HTR-8/SVneo (cell line): ENCODE measurements at places on chromosomes 3 and 15.

GRCh38 chr3:52859686-52860423, 25.0 kb upstream of the MUSTN1 start:
- no peak for DNase-seq

DNA sequence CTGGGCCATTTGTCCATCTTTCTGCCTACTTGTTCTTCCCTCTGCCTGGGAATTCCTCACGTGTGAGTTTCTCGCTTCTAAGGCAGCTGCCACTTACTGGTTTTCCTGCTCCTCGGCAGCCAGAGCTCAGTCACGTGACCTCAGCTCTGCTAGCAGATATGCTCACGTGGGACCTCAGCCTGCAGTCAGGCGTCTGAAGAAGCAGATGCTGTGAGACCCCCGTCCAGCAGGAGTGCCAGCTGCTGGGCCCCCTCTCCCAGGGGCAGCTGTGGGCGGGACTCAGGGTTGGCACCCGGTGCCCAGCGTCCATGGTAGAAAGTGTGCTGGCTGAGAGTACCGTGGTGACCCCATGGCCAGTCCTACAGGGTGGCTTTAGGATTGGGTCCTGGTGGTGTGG, 161.3 kb upstream of the TLE3 start:
- no peak for DNase-seq

GRCh38 chr3:151852074-151852811, 21.2 kb upstream of the SUCNR1 start:
- DNase-seq: no peak

GRCh38 chr3:178568155-178568731, 32.0 kb downstream of the KCNMB2 start:
- DNase-seq: no peak

DNA sequence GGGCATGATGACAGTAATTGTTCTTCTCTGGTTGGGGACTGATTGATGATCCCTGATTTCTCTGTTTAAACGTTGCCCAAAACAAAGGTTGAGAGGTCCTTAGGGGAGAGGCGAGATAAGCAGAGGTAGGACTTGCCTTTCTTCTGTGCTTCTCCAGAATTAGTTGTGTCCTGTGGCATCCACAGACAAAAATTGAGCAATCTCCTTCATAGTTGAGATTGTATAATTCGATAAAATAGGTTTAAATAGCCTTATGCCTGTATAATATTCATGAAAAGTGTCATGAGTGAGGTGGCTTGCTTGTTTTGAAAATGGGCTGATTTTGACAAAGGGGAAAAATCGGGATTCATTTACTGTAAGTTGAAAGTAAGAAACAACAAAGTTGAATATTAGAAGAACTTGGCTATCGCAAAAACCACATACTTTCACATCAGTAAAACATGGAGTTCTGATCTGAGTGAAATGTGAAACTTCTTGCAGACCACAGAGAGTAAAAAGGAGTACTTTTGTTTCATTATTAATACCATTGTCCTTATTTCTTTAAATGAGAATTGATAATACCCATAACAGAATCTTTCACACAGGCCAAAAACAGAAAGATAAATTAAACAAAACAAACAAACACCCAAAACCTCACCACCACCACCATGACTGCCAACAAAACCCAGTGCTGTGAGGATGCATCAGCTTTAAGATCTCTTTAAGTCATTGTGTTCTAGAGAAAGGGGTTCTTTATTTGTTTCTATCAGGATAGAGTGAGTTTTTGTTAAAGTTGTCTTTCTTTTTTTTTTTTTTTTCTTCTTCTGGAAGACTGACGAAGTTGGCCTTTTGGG, 155.7 kb downstream of the LPP start:
- no peak for DNase-seq

GRCh38 chr15:96303503-96304056, 26.9 kb upstream of the NR2F2 start:
- DNase-seq: no peak

DNA sequence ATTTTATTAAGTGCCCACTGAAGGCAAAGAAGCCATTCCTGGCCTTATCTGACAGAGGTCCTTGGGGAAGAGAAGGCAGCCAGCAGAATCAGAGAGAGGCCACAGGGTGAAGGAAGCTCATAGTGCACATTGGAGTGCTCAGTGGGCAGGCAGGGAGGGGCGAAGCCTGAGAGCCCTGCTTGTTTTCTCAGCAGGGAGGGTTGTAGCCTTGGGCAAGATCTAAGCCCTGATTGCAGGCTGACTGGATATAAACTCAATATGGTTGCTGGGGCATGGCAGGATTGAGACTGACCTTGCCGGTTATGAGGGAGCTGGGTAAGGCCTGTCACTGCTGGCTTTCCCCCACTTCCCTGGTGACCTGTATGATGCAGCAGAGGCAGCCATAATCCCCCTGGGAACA, 7.5 kb upstream of the IGSF11 start:
- no peak for DNase-seq

GRCh38 chr3:27353221-27353620, 16.0 kb downstream of the NEK10 start:
- no peak for DNase-seq

GRCh38 chr3:136979204-136979603, 21.4 kb downstream of the IL20RB start:
- no peak for DNase-seq

DNA sequence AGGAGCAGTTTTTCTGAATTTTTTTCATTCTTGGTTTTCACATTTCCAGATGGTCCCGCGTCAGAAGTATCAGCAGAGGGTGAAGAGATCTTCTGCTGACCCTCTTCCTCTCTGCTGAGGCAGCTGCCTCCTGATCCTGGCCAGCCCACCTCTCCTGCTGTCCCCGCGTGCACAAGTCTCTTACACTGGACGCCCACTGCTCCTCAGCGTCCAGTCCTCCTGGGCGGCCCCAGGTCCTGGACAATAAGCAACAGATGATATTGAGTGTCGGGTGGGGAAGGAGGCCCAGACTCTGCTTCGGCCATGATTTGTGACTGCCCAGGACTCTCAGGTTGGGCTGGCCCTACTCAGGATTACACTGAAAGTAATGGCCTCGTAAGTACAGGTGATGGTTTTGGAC, 50.1 kb downstream of the KLHL25 start:
- no peak for DNase-seq

GRCh38 chr3:134959516-134959915, 164.5 kb downstream of the EPHB1 start:
- no peak for DNase-seq

- DNase-seq: no peak
Measured at GRCh38 chr3:25971736-25972135, 181.8 kb downstream of the OXSM start.

- DNase-seq: no peak
Measured at GRCh38 chr3:182058488-182058887, 346.8 kb downstream of the SOX2 start.

DNA sequence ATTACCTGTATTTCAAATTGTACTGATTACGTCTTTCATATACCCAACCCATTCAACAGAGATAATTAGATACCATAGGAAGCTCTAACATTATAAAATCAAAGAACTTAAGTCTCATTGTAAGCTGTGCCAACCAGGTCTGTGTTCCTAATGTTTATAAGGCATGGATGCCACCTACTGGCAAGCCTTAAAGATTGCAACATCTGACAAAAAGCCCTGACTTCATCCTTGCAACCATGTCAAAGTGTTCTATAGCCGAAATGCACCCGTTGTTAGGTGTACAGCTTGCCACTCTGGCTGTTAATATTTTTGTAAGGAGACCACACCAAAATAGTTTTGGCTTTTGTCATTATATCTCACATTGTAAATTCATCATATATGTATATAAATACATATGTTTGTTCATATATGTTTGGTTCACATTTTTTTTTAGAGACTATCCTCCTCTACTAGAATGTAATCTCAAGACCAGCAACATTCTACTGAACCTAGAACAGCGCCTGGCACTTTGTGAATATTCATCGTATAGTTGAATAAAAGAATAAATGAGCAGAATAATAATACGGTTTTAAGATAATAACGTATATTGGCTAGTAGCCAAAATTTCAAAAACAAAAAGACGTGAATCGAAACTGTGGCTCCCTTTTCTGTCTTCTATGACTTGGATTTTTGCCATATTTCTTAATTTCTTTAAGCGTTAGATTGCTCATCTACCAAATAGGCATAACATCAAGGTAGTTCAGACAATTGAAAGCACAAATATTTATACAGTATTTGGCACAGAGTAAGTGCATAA, 258.1 kb downstream of the TBL1XR1 start:
- peak; percentile 63 for DNase-seq

- no peak for DNase-seq
Measured at GRCh38 chr3:80233576-80233975, 465.8 kb upstream of the ROBO1 start.

- DNase-seq: no peak
Measured at GRCh38 chr3:56764904-56765547, 36.7 kb downstream of the ARHGEF3 start.

- no peak for DNase-seq
Measured at GRCh38 chr3:6928064-6928463, 67.1 kb downstream of the GRM7 start.

- no peak for DNase-seq
Measured at GRCh38 chr3:13574083-13574797, 25.3 kb downstream of the FBLN2 start.

DNA sequence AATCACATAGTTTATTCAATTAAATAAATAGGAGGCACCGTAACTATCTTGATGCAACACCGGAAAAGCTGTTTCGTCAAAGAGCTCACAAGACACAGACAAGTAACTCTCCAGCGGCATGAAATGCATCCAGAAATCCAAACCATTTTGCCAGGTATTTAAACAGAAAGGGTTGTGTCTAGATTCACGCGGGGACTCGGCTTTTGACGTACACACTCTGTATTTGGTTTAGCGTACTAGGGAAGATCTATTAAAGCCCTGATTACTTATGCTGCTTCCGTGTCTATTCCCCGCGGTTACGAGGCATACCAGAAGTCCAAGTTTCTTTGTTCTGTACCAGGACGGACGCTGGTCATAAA, 718 bp downstream of the BNIP2 start:
- DNase-seq: peak; percentile 12

GRCh38 chr15:23075927-23076326, 36.6 kb upstream of the TUBGCP5 start:
- DNase-seq: no peak

DNA sequence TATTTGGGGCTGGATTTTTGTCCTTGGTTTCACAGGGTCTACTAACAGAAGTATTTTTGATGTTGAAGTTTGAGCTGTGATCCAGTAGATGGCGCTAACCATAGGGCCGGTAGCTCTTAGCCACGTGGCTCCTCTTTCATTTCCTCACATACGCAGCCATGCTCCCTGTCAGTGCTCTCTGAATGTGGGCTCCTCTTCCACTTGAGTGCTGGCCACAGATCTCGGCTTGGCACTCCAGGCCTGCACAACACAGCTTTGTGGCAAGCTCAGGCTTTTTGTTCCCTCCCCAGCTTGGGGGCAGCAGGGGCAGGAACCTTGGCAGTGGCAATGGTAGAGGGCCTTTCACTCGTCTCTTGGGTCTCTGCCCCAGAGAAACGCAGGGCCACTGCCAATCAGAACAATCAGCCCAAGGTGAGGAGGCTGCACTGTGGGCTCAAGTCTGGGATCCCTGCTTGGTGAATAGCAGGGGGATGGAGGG, 18.6 kb upstream of the DNAAF4 start:
- DNase-seq: peak; percentile 38

DNA sequence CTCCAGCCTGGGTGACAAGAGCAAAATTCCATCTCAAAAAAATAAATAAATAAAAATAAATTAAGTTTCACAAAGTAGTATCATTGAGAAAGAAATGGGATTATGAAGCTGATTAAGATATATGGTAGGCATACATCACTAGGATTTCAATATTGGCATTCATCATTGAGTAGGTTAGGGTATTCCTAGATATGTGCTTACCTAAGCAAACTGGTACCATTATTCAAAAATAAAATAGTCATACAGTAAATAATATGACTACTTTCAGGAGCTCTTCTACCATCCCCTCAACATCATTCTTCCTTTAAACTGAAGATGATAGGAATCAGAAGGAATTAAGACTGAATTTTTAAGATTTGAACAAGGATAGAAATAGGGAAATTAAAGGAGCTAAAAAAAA, 66.6 kb downstream of the FRMD5 start:
- no peak for DNase-seq

DNA sequence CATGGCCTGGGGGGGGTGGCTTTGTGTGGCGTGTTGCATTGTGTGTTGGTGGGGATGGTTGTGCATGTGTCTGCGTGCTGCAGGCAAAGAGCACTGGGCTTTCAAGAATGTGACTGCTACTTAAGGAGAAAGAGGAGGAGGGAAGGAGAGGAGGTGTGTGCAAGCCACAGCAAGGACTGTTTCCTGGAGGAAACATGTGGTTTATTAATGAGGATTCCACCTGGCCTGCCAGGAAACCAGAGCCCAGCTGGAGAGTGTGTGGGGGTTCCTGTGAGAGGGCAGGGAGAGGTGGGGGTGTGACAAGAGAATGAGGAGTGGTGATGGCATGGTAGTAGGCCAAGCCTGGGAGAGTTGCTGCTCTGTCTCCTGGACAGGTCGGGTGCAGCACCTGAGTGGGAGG, 258.1 kb upstream of the ROPN1 start:
- DNase-seq: no peak

DNA sequence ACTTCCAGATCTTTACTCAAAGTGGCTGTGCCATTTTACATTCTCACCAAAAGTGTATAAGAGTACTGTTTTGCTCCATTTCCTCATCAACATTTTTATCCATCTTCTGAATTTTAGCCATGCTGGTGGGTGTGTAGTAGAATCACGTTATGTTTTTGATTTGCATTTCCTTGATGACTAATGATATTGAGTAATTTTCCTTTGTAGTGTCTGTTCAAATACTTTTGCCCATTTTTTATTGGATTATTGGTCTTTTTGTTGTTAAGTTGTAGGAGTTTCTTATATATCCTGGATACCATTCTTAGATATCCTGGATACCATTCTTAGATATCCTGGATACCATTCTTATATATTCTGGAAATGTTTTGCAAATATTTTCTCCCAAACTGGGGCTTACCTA, 344.9 kb downstream of the LRRC3B start:
- no peak for DNase-seq

DNA sequence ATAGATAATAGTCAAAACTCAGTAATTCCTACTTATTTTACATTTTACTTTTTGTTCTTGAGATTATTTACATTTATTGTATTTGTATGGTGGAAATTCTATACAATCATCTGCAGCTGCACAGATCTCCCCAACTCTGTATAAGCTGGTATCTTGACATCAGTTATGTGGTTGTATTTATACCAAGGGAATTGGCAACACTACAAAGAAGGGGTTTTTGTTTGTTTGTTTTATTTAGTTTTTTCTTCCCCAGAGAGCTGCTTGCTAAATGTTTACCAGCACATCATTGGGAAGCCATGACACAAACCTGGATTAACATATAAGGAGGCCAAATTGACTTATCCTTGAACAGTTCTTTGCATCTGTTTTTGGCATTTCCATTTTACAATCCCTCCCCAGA, 389.2 kb upstream of the KCNMB2 start:
- no peak for DNase-seq

- DNase-seq: no peak
Measured at GRCh38 chr3:15819576-15819975, 21.8 kb upstream of the ANKRD28 start.

- peak; percentile 54 for DNase-seq
Measured at GRCh38 chr3:171351676-171352075, 108.5 kb downstream of the TNIK start.
